8988T (cell line): ENCODE measurements at places on chromosomes 4 and X.

GRCh38 chrX:47643926-47644325 lies 6.4 kb downstream of the ELK1 start:
- no peak for DNase-seq

GRCh38 chr4:168885400-168885799 lies 124.7 kb downstream of the CBR4 start:
- no peak for DNase-seq

- no peak for DNase-seq
Observed at GRCh38 chr4:180134091-180134866, 2108.9 kb upstream of the TENM3 start.

GRCh38 chr4:112895811-112896608 lies 153.4 kb upstream of the ANK2 start:
- no peak for DNase-seq

DNA sequence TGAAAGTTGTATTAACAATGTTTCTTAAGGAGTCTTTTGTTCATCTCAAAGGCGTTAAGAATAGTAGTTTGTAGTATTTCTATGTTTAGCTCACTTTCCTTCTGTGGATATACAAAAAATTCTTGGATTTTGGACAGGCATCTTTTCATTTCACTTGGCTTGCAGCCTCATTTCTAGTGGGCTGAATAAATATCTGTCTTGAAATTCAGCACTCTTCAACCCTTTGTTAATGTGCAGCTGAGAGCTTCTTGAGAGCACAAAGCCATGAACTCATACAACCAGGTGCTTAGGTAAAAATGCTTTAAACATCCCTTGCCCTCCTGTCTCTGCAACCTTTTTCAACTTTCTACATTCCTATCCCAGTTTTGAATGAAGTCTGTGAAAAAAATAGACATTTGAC lies 1003.2 kb downstream of the C4orf33 start:
- DNase-seq, result no peak

GRCh38 chr4:101288365-101289145 lies 58.8 kb downstream of the PPP3CA start:
- no peak for DNase-seq

DNA sequence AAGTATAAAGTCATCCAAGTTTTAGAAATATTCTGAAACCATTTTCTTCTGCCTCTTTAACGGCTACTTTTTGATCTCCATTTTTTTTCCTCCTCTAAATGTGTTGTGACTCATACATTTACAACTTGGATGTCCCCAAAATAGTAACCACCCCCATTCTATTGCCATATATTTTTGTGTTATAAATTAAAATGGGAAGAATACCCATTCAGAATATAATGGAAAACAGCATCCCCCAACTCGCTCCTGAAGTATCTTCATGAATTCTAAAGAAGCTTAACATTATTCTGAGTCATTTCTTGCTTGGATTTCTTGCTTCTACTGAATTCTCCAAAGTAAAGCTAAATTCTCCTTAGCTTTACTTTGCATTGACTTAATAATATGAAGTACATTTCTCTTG lies 92.0 kb upstream of the PTPN13 start:
- DNase-seq, result no peak

- DNase-seq, result no peak
Observed at GRCh38 chr4:112978691-112979472, 70.6 kb upstream of the ANK2 start.

GRCh38 chr4:1031956-1032795 lies 20.8 kb downstream of the FGFRL1 start:
- DNase-seq, result peak; percentile 94

DNA sequence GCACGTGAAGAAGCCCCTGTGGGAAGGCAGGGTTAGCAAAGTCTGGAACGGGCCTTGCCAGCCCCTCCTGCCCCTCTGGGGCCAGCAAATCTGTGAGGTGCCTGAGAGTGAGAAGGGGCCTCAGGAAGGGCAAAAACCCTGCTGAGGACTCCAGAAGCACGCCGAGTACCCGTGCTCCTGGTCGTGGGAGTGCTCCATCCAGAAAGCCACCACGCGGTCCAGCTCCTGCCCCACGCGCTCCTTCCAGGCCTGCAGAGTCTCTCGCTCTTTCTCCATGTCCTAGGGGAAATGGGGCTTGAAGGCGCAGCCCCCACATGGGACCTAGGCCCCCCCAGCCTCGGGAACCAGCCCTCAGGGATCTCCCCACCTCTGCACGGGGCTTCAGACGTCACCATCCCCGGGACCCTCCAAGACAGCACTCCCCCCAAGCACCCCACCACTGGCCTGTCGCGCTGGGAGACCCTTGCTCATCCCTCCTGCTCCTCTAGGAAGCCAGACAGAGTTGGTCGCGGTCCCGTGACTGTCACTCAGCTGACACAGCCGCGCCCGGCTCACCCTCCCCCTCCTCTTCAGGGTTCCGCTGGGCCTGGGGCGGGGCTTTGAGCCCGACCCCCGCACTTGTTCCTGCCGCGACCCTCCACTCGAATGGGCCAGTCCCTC lies at the start of gene RENBP:
RENBP (minus strand) TSS at position 504 of the 660 bp plus-strand sequence; CDS start at position 471, 33 bp downstream.
- no peak for DNase-seq
